Omental fat pad (tissue), 4 donors: ENCODE measurements at places on chromosomes 1 and 21.

GRCh38 chr1:33286451-33287185, 30.3 kb downstream of the ZNF362 start:
- no peak for DNase-seq

- DNase-seq, result no peak
Observed at GRCh38 chr1:119453021-119453420, 38.1 kb downstream of the HSD3B2 start.

DNA sequence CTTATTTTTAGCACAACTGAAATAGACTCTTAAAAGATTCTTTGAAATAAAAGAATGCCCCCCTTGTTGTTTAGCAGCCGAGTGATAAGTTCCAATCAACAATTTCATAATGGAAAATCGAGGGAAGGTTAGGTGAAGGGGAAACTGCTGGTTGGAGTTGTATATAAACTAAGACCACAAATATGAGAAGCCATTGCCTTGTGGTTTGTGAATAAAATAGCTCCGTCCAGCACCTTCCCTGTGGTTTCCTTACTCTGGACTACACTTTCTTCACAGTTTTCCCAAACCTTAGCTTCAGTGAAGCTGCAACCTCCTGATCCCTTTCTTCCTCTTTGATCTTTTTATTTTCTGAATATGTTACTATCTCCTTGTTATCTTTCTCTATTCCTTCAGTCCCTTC, 6.7 kb upstream of the RAB3GAP2 start:
- no peak for DNase-seq

- DNase-seq, result no peak
Observed at GRCh38 chr1:20195462-20195780, 9.1 kb upstream of the PLA2G2C start.

GRCh38 chr1:230144758-230145504, 77.9 kb downstream of the GALNT2 start:
- no peak for DNase-seq

- peak; percentile 16 for DNase-seq
Observed at GRCh38 chr21:46190491-46191131, 6.4 kb upstream of the SPATC1L start.

DNA sequence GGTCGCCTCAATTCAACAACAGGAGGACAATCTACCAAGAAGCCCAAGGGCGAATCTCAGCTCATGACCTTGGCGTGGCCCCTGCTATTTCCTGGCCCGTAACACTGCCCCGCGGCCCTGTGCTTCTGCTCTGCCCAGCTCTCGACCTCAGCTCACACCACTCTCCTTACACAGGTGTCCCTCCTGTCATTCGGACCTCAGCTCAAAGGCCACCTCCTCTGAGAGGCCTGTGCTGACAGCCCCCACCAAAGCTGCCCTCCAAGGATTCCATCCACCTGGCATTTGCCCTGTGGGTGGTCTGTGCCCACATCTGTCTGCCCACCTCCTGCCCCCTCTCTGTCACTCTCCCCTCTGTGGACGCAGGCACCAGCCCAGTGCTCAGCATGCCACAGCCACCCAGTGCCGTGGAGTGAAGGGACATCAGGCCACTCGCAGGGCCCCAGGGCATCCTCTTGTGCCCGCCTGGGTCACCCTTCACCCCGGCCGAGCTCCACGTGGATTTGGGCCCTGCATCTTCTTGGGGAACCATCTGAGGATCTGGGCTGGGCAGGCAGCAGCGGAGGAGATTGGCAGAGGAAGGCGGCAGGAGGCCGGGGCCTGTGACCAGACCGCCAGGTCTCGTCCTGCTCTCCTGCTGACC, 70.3 kb downstream of the DHRS3 start:
- DNase-seq, result no peak

DNA sequence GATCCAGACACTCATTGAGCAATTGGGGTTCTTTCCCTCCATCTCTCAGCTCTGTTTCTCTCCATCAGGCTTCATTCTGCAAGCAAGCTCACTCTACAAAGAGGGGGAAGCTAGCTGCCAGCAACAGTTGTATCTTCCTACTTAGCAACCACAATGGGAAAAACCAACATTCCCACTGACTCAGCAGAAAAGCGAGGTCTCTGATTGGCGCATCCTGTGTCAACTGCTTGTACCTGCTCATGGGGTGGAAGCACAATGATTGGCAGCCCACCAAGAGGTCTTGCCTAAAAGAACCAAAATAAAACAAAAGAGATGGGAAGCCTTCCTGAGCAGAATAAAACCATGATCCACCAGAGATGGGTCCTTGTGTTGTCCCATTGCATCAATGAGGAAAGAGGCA, 4.0 kb upstream of the CDA start:
- no peak for DNase-seq

- no peak for DNase-seq
Observed at GRCh38 chr1:205324781-205325180, 3.2 kb upstream of the NUAK2 start.

DNA sequence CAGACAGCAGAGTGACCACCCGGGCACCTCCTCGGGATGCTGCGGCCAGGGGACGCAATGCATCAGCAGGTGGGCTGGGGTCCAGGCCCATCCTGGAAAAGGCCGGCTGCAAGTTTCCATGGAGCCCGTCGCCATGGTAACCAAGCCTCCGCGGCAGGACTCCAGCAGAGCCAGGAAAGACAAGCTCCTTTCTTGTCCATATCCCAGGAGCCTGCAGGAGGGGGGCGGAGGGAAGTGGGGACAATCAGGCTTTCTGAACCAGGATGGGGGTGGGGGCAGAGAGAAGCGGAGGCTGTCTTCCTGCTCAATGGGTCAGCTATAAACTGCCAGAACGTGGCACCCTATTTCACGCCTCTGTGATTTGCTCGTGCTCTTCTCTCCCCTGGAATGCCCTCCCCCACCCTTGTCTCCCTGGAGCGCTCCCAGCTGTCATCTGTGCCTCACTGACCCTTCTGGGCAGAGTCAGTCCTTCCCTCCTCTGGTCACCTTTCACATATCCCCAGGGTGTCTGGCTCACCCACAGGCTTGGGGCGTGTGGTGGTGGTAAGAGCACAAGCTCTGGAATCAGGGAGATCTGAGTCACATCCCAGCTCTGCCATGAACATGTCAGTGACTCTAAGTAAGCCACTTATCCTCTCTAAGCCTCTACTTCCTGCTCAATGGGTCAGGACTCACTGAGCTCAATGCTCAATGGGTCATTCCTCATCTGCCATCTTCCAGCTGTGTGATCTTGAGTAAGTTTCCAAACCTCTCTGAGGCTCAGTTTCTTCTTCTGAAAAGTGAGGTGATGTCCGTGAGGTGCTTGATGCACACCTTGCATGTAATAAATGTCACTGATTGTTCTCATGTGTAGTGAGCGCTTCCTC, 58.9 kb upstream of the LAPTM5 start:
- DNase-seq, result no peak

GRCh38 chr1:118920124-118920717, 67.9 kb downstream of the TBX15 start:
- DNase-seq, result no peak

DNA sequence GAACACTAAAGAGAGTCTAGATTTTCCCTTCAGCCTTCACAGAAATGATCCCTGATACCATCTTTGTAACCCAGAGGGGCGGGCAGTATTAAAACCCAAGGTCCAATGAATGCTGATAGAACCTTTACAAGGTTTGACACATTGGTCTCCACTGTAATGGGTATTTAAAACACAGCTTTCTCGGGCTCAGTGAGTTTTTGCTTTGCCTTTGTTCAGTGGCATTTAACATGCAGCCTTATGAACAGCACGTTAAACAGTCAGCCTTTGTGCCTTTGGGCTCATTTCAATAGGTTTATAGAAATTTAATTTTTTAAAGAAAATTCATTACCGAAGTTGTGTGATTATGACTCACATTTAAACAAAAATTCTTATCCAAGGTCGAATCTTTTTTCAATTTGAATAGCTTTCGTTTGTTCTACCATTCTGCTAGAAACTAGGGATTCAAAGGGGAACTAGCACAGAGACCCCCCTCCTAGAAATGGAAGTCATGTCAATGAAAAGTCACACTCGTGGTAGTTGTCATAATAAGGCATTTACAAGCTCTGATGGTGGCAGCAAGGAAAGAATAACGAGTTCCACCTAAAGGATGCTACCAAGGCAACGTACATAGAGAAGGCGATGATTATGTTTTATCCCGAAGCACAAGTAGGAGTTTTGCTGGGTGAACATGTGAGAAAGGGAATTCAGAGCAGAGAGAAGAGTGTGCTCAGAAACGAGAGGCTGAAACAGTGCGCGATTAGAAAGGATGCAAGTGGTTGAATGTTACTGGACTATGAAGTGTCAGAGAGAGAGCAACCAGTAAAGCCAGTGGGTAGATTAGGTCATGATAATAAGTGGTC, 66.2 kb downstream of the SGIP1 start:
- DNase-seq, result no peak

DNA sequence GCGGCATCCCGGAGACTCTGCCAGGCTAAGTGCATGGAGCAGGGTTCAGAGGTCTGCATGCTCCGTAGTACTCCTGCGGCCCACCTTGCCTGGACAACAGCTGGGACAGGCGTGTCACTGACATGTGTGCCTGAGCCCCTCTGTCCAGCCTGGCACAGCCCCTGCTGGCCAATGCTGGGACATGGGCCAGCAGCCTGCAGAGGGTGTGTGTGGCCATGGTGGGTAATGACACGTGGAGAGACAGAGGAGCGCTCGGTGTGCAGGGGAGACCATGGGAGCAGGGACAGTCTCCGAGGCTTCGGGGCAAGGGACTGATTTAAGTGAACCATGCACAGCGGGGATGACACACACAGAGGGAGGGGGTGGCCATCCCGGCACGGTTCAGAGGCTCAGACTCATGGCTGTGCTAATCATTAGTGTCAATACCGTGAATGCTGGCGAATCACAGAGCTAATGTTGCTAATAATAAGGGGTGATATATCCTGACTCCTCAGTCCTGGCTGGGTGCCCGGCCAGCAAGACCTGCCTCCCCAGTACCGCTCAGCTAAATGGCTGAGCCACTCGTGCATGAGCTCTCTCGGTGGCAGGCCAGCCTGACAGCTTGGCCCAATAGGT, 41.5 kb downstream of the IGSF21 start:
- DNase-seq, result no peak

GRCh38 chr21:39555911-39556590, 56.7 kb upstream of the B3GALT5 start:
- no peak for DNase-seq

DNA sequence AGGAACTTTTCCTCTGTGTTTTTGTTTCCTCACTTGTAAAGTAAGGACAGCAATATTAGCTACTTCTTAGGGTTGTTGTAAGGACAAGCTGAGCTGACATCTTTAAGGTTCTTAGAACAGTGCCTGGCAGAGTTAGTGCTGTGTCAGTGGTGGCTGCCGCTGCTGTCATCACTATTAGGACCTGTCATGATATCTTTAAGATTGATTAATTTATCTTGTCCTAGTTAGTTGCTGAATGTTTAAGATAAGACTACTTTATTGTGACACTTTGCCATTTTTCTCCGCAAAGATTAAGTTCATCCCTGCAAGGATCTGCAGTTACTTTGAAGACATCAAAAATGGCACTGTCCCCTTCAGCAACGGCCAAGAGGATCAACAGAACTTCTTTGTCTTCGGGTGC, 40.1 kb upstream of the GPR88 start:
- DNase-seq, result no peak

DNA sequence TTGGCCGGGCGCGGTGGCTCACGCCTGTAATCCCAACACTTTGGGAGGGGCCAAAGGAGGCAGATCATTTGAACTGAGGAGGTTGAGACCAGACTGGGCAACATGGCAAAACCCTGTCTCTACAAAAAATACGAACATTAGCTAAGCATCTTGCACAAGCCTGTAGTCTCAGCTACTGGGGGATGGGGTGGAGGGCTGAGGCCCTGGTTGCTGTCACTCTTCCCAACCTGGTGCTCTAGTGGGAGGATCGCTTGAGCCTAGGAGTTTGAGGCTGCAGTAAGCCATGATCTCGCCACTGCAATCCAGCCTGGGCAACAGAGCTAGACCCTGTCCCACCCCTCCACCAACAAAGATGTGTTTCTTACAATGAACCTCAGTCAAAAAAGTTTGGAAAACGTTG, 2.8 kb downstream of the PHGDH start:
- no peak for DNase-seq

DNA sequence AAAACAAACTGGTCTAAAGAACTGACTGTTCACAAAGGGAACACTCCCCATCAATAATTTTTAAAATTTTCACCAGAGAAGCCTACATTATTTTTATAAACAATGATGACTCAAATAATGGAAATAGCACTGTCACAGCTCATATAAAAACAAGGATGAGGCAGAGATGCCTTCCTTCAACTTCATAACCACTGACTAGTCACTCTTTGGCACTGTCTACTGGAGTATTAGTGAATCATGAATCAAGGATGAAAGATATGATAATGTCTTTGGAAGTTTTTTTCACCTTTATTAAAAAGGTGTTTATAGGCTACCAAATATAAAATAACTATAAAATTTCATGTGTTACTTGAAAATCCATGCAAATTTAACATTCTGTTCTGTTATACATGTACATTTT, 316.9 kb downstream of the VAV3 start:
- no peak for DNase-seq

DNA sequence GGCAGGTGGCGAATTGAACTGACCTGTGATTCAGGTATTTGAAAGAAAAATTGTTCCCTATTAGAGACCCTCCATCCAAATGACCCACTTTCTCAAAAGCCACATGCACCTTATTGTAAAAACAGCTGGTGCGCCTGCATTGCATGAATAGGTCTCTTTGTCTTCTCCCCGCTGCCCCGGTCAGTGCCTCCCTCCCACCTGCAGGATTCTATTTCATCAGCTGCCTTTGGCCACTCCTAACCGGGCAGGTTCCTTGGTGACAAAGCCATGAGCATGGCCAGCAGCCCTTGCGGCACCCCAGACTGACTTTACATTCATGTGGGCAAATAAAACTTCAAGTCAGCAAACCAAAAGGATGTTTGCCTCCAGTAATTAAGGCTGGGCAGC, 6.4 kb downstream of the TMPRSS3 start:
- DNase-seq, result no peak

- DNase-seq, result no peak
Observed at GRCh38 chr1:64616039-64616438, 128.8 kb upstream of the RAVER2 start.

DNA sequence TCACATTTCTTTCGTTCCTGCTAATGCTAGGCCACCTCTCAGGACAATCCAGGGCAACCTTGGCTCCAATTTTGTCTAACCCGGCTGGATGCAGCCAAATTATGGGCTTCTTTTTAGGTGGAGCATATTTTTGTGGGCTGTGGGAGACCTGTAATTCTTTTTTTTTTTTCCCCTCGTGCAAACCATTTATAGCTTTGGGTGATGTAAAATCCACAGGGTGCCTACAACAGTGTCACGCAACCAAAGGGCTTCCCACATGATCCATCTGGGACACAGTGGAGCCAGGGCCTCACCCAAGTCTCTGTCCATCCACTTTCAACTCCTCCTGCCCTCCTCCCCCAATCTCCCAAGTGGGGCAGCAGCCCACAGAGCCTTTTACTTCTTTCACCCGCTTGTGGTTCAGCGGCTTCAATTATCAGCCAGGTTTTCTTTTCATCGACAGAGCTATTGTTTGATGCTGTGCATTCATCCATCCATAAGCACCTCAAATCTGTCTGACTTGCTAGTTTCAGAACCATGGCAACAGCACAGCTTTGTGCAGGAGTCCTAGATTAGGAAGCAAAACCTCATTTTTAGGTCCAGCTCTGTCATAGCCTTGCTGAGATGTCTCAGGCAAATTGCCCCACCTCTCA, 10.0 kb upstream of the OVAAL start:
- no peak for DNase-seq
